Left ventricle myocardium inferior (tissue), 1 donor: ENCODE measurements at places on chromosomes 5 and 9. TPM values are rescaled to one million over a fixed set of nuclear protein-coding genes. Genes with fewer than 3 reads are reported as not detected.

DNA sequence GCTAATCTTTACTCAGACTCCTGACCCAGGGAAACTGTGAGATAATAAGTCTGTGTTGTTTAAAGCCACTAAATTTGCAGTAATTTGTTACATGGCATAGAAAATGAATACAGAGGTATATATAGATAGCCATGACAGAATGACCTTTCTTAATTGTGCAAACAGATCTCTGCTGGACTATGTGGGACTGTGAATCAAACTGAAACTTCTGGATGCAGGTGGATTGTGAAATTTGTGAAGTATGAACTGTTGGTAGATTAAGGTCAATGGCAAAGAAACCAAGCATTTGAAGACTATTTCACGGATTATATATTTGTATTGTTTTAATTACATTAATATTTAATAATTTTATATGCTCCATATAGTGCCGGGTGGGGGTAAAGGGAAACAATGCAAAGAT lies 52.2 kb upstream of the GPR151 start:
- no peak for DNase-seq

Gene GRM6
- not detected for total RNA-seq

DNA sequence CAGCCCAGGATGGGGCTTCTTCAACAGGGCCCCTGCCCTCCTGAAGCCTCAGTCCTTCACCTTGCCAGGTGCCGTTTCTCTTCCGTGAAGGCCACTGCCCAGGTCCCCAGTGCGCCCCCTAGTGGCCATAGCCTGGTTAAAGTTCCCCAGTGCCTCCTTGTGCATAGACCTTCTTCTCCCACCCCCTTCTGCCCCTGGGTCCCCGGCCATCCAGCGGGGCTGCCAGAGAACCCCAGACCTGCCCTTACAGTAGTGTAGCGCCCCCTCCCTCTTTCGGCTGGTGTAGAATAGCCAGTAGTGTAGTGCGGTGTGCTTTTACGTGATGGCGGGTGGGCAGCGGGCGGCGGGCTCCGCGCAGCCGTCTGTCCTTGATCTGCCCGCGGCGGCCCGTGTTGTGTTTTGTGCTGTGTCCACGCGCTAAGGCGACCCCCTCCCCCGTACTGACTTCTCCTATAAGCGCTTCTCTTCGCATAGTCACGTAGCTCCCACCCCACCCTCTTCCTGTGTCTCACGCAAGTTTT lies 23.6 kb downstream of the PCDHGC5 start:
- peak; percentile 84 for DNase-seq

Gene ITK
- total RNA-seq: 0.36 TPM

DNA sequence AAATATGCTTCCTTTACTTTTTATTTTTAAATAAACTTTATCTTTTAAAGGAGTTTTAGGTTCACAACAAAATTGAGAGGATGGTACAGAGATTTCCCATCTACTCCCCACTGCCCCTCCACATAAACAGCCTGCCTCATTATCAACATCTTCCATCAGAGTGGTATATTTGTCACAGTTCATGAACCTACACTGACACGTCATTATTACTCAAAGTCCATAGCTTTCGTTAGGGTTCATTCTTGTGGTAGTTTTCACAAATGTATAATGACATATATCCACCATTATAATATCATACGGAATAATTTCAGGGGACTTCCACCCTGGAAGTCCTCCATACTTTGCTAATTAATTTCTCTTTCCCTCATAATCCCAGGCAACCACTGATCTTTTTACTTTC lies 204.9 kb downstream of the SMARCA2 start:
- no peak for DNase-seq

DNA sequence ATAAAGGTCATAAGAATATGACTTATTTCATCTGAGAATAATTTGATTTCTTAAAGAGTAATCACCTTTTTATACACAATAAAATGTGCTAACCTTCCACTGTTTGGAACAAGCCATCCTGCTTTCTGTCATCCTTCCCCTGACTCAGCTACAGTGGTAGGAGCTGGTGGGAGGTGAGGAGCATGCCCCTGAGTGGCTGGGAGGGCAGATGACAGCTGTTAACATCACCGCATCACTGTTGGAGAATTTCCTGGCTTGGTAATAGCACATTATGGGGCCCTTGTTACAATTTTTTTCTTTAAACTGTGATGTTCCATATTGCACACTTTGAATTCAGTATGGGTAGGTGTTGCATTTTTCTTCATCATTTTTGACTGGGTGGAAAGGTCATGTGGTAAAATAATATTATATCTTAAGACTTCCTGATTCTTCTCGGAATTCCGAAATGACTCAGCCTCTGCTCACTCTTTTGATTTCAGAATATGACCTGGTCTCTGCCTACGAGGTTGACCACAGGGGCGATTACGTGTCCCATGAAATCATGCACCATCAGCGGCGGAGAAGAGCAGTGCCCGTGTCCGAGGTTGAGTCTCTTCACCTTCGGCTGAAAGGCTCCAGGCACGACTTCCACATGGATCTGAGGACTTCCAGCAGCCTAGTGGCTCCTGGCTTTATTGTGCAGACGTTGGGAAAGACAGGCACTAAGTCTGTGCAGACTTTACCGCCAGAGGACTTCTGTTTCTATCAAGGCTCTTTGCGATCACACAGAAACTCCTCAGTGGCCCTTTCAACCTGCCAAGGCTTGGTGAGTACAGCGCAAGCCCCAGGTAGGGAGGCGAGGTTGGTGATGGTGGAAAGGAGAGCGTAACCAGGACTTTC lies 5.8 kb downstream of the ADAMTS16 start:
- no peak for DNase-seq

GRCh38 chr9:122143876-122144405 lies 15.6 kb downstream of the NDUFA8 start:
- no peak for DNase-seq

Gene GARIN3
- not detected for total RNA-seq

- DNase-seq: no peak
These were observed 64.2 kb upstream of the ABL1 start for GRCh38 chr9:130770679-130771442.

GRCh38 chr5:172533399-172534228 lies 79.3 kb upstream of the SH3PXD2B start:
- no peak for DNase-seq

DNA sequence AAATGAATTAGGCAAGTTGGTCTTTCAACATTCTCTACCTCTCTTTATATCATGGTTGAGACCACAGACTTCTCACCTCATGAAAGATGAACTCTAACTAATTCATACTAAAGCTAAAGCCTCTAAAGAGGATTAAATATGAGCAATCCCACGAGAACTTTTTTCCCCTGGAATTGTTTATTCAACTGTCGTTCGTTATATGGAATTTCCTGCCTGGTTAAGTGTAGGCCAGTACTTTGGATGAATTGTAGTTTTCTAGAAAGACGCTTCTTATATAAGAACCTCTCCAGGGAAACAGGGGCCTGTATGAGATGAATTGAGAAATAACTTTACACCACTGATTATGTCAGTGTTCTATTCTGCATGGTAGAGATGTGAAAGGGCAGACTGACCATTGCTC lies 42.9 kb downstream of the PDCD1LG2 start:
- DNase-seq: no peak

- DNase-seq: no peak
These were observed 9.4 kb downstream of the FYB1 start for GRCh38 chr5:39209924-39210323.

- DNase-seq: no peak
These were observed 26.7 kb downstream of the BDP1 start for GRCh38 chr5:71482132-71482531.

Gene CDH9
- total RNA-seq: not detected

- DNase-seq: no peak
These were observed 74.4 kb downstream of the PARP8 start for GRCh38 chr5:50740832-50741231.

DNA sequence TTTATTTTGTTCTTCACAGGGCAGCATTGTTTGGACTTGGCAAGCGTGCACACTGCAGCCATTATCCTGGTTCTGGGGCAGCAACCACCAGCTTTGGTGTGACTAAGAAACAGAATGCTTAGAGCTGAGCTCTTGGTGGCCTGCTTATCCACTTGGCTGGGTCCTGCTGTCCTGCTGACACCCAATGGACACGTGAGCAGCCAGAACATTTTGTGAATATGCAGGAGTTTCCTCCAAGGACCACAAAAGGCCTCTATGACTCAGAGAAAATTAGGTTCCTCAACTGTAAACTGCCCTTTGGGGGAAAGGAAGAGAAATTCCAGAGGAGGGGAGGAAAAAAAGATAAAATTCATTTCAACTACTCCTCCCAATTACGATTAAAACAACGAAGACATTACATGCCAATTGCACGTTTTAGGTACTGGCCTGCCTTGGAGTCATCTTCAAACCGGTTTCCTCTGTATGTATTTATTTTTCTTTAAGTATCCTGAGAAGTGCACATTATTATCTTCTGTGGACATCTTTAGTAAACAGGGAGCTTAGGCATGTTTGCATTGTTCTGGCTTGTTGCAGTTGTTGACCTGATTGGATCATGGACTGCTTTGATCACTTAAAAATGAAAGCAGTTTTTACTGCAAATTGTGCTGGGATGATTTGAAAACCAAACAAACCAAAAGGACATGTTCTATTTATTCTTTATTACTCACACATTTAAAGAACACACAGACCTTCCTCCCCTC lies 82.3 kb upstream of the TLE4 start:
- DNase-seq: no peak

Gene GDA
- total RNA-seq: 0.85 TPM

Gene TEK
- 21.7 TPM for total RNA-seq

- no peak for DNase-seq
These were observed 5.5 kb downstream of the MRNIP start for GRCh38 chr5:179852993-179853547.

DNA sequence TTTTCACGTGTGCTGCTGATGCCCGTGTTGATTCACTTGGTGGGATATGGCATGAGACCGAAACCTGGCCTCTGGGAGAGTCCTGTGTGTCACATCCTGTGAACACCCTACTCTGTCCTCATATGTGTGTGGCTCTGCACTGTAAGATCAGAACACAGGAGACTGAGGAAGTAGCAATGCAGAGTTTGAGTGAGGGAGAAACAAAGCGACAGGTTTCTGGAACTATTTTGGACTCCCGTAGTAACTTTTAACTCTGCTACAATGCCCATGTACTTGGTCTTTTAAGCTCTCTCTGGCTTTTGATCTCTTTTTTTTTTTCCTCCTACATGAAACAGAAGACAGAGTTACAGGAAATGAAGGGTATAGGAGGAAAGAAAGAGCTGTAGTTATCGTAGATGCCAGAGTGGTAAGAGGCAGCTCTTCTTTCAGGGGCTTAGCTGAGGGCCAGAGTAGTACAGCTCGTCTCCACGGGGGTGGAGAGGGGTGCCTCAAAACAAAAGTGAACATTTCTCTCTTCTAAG lies 26.6 kb downstream of the GRAMD2B start:
- no peak for DNase-seq

Gene FAM53C
- 26.7 TPM for total RNA-seq

- no peak for DNase-seq
These were observed 73.8 kb downstream of the TRIO start for GRCh38 chr5:14216902-14217301.

GRCh38 chr9:126398403-126399058 lies 71.9 kb downstream of the MVB12B start:
- DNase-seq: peak; percentile 83

GRCh38 chr9:121368138-121368522 lies 1.9 kb downstream of the STOM start:
- DNase-seq: no peak

DNA sequence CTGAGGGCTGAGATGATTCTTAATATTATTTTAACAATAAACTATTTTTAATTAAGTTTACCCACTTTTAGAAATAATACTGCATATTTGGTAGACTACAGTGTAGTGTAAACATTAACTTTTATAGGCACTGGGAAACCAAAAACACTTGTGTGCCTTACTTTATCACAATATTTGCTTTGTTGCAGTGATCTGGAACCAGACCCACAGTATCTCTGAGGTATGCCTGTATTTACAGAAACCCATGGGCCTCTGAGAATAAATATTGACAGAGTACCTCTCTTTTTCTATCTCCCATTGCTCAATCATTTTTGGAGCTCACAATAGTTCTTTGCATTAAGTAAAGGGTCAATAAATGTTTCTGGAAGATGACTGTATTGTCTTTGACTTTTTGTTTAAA lies 73.3 kb downstream of the SLCO4C1 start:
- DNase-seq: no peak

- no peak for DNase-seq
These were observed 21.3 kb downstream of the LMX1B start for GRCh38 chr9:126635061-126635460.

DNA sequence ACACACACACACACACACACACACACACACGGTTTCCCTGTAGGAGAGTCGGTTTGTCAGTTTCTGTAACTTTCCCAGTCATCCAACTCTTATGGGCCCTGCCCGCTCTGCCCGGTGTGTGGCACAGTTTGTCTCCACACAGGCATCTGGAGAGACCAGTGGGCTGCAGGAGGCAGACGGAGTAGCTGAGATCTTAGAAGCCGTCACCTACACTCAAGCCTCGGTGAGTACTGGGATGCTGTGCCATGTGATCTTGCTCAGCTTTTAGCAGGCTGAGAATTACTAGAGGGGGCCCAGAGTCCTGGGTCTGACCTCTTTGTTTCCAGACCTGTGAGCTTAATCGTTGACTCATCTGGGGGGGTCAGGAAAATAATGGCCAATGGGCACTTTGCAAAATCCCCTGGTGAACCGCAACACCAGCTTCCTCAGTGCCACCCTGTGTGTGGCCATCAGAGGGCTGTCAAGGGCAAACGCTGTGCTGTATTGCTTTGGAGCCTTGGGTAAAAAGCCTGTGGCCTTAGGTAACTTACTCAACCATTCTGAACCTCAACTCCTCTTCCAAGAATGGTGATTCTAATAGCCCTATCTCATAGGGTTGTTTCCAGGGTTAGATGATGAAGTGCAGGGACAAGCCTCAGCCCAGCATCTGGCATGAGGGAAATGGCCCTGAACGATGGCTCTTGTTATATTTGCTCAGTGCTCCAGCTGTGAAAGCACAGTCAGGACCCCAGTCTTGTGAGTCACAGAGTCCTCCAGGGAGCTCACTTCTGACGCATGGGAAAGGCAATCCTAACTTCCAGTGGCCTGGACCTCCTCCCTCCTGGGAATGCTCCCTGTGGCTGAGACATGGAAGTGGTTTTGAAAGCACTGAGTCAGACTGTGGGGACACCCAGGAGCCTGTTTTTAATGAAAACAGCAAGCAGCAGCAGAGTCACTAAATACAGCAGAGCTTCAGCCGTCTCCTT lies 45.6 kb downstream of the COL15A1 start:
- DNase-seq: peak; percentile 79

Gene GRPEL2
- 7.6 TPM for total RNA-seq

Gene TAF11L13
- not detected for total RNA-seq

- DNase-seq: no peak
These were observed 13.2 kb downstream of the CMYA5 start for GRCh38 chr5:79702606-79703380.

DNA sequence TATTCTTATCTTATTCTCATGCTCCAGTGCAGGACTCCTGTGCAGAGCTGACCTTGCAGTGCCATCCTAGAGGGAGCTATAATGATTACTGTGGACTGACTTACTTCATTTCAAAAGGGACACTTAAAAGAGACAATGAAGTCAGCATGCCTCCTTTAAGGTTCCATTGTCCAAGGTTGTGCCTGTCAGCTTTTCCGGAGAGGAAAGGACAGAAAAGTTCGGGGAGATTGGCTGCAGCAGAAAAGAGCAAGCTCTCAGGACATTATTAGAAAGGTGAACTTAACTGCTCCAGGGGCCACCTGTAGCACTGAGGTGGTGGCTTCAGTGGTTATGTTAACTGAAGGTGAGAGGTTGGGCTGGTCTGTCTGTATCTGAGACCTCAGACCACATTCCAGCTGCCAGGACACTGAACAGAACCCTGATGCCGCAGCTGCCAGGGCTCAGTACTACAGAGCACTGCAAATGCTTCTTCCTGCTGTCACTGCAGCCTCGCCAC lies 112.9 kb downstream of the ST8SIA4 start:
- DNase-seq: no peak

Gene IL3
- total RNA-seq: not detected

Gene SPEF2
- total RNA-seq: 2.7 TPM

- no peak for DNase-seq
These were observed 28.9 kb upstream of the RECK start for GRCh38 chr9:36007852-36008251.
